ENCODE measurements at places on chromosomes 4 and X.

- no peak for DNase-seq
Observed at GRCh38 chr4:140408974-140409373, 18.5 kb downstream of the CLGN start.

- no peak for DNase-seq
Observed at GRCh38 chr4:79935274-79935673, 137.8 kb downstream of the ANTXR2 start.

DNA sequence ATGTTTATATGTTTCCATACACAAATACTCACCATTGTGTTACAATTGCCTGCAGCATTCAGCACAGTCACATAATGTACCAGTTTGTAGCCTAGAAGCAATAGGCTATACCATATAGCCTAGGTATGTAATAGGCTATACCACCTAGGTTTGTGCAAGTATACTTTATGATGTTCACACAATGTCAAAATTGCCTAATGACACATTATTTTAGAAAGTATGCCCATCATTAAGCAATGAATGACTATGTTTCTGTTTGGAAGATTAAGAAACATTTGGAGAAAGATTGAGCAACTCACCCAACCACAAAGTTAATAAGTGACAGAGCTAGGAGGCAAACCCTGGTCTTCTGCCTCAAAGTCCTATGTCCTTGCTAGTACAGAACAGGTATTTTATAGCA is 96.8 kb upstream of the GRIA3 start:
- DNase-seq = no peak

GRCh38 chr4:70746179-70746839 is 24.5 kb downstream of the RUFY3 start:
- no peak for DNase-seq

GRCh38 chr4:20074450-20074849 is 177.3 kb upstream of the SLIT2 start:
- no peak for DNase-seq

DNA sequence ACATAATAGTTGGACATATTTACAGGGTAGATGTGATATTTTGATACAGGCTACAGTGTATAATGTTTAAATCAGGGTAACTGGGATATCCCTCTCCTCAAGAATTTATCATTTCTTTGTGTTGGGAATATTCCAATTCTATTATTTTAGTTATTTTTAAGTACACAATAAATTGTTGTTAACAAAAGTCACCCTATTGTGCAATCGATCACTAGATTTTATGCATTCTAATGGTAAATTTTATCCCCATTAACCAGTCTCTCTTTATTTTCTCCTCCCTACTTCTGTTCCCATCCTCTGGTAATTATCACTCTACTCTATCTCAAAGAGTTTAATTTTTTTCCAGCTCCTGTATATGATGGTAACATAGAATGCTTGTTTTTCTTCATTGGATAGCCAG is 1631.9 kb upstream of the PABPC4L start:
- no peak for DNase-seq

DNA sequence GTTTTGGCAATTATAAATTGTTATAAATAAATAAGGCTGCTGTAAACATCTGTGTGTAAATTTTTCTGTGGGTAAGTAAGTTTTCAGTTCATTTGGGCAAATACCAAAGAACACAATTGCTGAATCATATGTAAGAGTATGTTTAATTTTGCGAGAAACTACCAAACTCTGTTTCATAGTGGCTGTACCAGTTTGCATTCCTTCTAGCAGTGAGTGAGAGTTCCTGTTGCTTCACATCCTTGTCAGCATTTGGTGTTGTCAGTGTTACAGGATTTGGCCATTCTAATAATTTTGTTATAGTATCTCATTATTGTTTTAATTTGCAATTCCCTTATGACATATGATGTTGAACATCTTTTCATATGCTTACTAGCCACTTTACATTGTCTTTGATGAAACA is 48.4 kb downstream of the ARFIP1 start:
- no peak for DNase-seq

DNA sequence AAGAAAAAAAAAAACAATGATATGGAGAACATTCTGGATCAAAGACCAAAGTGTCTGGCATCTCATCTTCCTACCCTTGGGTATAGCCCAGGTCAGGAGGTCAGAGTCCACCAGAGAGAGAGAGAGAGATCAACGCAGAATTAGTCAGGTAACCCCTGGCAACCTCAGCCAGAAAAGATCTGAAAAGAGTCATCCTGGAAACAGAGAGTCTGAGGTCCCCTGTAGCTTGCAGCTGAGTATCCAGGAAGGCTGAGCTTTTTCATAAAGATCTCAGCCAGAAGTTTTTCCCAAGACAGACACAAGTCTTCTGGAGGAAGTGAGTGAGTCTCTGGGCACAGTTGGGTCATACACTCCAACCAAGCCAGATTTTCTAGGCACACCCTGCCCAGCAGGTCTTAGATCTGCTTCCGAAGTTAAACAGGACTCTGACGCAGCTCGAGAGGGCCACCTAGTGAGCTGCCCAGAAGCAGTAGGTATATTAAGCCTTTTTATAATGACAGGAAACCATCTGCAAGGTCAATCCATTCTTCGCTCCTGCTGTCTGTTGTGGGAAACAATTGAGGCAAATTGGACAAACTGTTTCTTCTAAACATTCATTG is 35.7 kb downstream of the ACE2 start:
- peak; percentile 70 for DNase-seq

DNA sequence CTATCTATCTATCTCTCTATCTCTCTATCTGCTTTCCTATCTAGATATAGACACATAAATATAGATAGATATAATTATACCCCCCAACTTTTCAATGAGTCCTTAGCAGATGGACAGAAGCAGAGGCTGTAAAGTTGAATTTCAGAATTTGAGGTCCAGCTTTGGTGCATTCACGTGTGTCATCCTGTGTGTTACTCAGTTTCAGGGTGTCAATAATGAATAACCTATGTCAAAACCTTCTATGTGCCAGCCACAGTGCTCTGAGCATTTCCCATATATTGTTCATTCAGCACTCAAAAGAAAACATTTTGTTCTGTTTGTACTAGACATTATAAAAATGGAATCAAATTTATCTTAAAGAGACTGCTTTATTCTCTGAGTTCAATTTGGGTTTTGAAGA is 310.0 kb downstream of the ARHGAP24 start:
- no peak for DNase-seq

DNA sequence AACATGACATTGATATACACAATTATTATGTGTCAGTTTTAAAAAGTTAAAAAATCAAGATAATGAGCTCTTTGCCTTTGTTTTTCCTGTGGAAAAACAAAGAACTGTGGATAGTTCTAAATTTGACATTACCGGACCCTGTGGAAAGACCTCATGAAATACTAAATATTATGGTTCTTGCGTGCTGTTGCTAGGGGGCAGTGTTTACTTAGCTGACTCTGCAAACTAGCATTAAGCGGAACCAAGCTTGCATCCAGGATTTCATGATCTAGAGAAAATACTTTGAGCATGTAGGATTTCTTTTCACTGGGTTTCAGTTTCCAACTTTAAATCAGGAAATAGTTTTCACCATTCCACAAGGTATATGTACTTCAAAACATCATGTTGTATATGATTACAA is 33.6 kb downstream of the CLCN4 start:
- peak; percentile 54 for DNase-seq

GRCh38 chr4:41362621-41363383 is 106.1 kb downstream of the UCHL1 start:
- no peak for DNase-seq

- DNase-seq = peak; percentile 2
Observed at GRCh38 chr4:40471923-40472322, 136.8 kb downstream of the CHRNA9 start.

GRCh38 chrX:69615779-69616456 is at the start of gene EDA:
TSS of gene EDA (plus strand) at chrX:69616113.
- peak; percentile 11 for DNase-seq

DNA sequence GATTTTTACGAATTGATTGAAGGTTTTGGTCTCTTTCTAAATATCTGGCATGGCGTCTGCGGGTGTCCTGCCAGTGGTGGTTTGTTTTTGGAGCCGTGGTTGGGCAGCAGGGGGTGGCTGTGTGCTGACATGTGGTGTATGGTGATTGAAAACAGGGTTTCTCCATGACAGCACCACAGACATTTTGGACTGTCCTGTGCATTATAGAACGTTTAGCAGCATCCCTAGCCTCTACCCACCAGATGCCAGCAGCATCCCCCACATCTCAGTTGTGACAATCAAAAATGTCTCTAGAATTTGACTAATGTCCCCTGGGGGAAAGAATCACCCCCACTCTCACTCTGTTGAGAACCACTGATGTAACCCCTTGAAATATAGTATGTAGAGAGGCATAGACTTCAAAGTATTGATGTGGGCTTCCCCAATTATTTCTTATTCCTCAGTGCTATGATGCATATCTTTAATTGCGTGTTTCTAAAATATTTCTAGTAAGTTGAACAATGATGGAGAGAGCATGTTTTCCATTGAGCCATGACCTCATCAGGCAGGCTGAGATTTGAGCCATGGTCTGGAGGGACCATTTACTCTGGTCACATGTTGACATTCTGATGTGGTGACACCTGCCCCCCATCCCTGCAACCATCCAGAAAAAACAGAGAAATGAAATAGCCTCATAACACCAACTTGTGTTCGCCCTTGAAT is 77.4 kb upstream of the MID1 start:
- DNase-seq = no peak

DNA sequence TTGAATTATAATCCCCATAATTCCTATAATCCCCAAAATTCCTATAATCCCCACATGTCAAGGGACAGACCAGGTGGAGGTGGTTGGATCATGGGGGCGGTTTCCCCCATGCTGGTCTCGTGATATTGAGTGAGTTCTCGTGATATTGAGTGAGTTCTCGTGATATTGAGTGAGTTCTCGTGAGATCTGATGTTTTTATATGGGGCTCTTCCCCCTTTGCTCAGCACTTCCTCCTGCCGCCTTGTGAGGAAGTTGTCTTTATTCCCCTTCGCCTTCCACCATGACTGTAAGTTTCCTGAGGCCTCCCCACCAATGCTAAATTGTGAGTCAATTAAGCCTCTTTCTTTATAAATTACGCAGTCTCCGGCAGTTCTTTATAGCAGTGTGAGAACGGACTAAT is 36.6 kb upstream of the GPR78 start:
- no peak for DNase-seq

DNA sequence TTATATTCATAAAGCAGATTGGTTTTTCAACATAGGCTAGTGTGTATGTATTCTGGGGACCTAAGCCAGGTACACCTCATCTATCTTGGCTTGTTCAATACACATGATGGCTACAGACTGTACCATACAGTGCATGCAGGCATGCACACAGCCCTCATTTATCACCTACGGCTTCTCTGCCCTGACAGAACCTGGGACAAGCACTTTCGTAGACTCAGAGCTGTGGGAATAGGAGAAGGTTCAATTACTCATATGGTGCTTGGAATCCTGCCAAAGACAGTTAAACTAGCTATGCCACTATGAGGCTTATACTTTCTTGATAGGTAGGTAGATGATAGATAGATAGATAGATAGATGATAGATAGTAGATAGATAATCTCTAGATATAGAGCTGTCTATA is 457.2 kb downstream of the GALNTL6 start:
- DNase-seq = no peak

- no peak for DNase-seq
Observed at GRCh38 chrX:132169554-132169953, 41.7 kb upstream of the FRMD7 start.

- DNase-seq = no peak
Observed at GRCh38 chr4:53005149-53005546, 143.0 kb downstream of the RASL11B start.

- no peak for DNase-seq
Observed at GRCh38 chr4:19596342-19596741, 655.4 kb upstream of the SLIT2 start.

DNA sequence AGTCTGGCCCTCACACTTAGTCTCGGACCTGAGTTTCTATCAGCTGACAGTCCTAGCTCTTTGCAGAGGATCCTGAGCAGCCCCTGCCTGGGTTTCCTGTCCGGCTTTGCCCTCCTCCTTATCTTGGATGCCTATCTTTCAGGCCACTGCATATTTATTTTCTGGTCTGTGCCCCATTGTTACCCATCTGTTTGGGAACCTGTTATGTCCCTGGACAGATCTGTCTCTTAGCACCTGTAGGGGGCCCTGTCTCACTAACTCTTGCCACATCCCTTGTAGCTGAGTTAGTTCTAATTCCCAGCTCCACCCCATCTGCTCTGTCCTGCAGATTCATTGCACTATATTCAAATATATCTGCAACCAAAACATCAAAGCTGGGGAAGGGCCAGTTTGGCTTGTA is 514.9 kb upstream of the LCORL start:
- DNase-seq = no peak

DNA sequence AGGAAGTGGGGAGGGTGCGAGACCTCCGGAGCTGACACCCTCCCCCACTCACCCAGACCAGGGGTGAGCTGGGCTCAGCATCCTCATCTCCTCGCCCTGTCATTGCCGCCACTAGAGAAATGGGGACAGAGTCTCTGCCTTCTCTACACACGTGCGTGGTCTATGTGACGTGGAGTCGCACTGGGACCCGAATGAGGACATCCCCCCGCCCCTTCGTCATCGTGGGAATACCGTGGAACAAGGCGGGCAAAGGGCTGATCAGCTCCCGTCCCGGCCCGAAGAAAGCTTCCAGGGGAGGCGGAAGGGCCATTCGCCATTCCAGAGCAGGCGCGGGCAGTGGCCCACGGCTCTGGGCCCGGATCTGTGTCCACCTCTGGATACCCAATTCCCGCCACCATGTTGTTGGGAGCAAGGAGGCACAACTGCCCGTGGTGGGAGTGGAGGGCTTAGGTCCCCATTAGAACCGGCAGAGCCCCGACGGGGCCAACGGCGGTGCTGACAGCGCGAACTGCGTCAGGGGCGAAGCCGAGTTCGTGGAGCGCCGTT is 12.0 kb downstream of the HMX1 start:
- DNase-seq = no peak

DNA sequence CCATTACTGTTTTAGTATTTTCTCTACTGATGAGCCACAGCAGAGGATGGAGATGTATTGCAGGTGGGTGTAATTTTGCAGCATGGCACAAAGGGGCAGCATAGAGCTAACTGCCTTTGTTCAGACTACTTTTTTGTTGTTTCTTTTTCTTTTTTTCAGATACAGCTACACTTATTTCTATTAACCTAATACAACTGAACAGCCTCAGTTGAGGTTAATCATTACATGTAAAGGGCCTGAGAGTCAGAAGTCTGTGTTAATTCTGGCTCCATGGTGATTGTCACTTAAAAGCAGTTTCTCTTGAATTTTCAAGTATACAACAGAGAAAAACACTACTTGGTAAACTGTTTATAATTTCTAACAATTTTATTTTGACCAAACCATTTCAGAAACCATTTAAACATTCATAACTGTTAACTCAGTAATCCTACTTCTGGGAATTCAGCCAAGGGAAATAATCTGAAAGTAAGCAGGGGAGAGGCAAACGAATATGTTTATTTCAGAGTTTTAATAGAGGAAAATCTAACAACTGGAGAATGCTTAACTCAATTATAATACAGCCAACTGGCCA is 13.9 kb upstream of the PPEF2 start:
- DNase-seq = peak; percentile 35

Data from A172 (cell line).